ENCODE measurements at places on chromosomes 6 and 20.
A peak's percentile ranks its signal among the peaks of the same experiment; 100 is the strongest.

DNA sequence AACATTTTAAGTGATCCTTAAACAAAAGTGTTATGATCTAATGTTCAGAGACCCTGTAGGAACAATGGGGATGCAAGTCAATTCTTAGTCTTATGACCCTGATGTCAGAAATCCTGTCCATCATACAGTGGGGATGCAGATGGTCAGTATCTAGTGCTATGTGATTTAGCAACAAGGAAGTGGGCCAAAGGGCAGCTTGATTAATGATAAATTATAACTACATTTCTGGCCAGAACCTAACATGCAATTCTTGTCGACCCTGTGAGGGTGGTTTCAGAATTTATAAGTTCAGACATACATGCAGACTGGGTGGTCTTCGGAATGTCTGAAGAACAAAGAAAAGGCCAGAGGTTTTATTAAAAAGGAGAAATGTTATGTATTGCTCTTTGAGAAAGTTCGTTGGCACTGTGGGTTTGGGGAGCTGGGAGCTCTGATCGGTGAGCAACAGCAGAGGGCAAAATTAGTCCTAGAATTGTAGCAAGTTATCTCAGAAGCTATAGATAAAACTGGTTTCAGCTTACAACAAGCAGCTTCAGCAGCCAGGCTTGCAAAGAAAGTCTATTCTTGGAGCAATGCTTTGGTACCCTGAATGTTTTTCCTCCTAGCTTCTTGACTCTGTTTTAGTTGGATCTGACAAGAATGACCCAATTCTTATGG is 50.8 kb downstream of the RPF2 start:
- DNase-seq: no peak

- no peak for DNase-seq
Measured at GRCh38 chr6:138590796-138591709, 91.8 kb upstream of the NHSL1 start.

DNA sequence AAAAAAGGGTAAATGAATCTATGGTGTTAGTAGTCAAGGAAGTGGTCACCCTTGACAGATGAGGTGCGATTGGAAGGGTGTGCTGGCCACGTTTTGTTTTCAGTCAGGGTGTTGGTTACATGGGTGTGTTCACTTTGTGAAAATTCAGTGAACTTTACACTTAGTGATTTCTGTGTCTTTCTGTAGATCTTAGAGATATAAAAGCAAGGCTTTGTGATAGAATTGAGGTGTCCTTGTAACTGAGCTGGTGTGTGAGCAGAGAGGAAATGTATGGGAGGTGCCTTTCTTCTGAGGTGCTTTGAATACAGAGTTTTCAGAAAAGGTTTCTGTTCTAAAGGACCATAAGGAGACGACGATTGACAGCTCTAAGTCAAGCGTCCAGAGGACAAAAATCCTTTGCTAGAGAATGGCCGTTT is 90.5 kb downstream of the SAMD3 start:
- peak; percentile 10 for DNase-seq

DNA sequence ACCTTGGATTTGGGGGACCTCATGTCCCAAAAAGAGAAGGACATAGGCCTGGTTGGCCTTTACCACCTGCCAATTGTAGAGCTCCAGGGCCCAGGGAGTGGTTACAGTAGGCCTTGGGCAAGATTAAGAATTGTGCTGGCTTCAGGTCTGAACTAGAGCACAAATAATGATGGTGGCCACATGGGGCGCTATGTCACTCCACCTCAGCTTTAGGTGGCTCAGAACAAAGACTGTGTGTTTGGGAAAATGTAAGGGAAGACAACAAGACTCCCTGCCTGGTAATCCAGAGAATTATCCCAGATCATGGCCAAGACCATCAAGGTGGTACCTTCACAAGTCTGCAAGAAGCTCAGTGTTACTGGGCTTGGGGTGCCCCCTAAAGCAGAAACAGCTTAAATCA is 224.9 kb upstream of the OPRM1 start:
- no peak for DNase-seq

All from stimulated activated CD4-positive, alpha-beta T cell treated with anti-CD3 and anti-CD28 coated beads, Interleukin-15, amount 100 ng/mL, for 1 hour (primary cell).